ENCODE measurements at places on chromosomes 3 and 15. TPM values are rescaled to one million over a fixed set of nuclear protein-coding genes. Genes with fewer than 3 reads are reported as not detected.
A peak's percentile ranks its signal among the peaks of the same experiment; 100 is the strongest.

- no peak for DNase-seq
These were observed 34.9 kb downstream of the AMOTL2 start for GRCh38 chr3:134339331-134339730.

DNA sequence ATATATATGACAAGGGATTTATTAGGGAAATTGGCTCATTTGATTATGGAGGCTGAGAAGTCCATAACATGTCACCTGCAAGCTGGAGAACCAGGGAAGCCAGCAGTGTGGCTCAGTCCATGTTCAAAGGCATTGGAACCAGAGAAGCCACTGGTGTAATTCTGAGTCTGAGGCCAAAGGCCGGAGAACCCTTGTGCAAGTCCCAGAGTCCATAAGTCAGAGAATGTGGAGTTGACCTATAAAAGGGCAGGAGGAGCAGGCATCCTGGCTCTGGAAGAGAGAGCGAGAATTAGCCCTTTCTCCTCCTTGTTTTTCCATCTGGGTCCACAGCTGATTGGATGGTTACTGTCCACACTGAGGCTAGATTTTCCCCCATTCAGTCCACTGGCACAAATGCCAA is 319.8 kb downstream of the IGSF11 start:
- no peak for DNase-seq

DNA sequence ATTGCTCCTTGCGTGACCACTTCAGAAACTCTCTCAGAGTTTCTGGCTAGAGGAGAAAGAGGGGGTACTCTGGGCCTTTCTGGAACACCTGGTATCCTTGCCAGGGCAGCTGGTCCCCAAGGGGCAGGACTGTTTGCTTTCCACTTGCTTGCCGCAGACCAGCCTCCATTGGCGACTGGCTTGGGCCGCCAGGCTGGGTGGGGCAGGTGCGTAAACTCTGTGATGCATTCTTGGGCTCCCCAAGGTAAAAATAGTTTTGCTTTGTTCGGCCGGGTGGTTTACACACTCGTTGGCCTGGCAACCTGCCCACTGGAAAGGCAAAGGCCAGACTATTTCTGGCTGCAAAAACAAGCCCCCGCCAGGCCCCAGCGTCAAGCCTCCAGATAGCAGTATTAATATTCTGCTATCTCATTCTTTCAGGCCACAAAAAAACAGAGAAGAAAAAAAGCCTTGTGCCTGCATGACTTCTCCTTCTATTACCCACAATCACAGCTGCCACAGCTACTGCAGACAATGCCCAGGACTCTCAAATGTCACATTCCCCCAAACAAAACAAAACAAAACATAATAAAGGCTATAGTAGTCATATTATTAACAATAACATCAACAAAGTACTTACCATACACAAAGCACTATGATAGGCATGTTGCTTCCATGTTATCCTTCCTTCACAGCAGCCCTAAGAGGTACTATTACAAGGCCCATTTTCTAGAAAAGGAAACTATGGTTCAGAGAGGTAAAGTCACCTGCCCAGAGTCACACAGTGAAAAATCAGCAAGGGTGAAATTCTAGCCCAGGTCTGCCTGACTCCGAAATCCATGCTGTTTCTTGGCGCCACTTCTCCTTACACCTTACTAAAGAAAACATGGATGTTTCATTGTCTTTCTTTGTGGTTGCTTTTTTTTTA is 14.0 kb upstream of the SSUH2 start:
- DNase-seq, result no peak

- DNase-seq, result no peak
These were observed 843 bp upstream of the CD47 start for GRCh38 chr3:108091498-108092250.

GRCh38 chr3:23422517-23422851 is 219.4 kb downstream of the UBE2E2 start:
- no peak for DNase-seq

DNA sequence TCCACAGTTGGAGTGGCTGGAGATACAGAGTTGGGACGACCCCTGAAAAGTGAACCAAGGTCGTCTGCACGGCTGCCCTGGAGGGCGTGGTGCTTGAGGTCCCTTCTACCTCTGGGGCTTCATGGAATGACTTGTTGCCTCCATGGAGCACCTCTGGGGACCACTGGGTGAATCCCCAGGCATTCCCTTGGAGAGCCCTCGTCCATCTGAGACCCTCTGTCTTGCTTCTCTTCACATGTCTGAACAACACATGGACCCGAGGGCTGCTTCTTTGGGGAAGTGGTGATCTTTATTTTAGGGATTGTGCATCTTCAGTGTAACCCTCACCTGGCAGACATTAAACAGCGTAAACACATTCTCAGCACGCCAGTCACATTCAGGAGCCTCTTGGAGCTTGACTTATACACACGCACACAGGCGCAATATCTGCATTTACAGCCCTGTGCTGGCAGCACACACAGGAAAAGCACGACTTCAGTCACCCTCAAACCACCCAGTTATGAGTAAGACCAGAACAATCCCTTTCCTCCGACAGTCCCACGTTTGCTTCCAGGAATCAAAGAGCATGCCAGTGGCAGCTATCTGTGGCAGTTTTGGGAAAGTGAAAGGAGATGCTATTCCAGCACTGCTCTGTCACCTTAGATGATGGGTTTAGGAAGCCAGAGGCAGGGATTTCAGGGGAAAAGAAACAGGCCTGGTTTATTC is 12.6 kb downstream of the FAM107A start:
- no peak for DNase-seq

DNA sequence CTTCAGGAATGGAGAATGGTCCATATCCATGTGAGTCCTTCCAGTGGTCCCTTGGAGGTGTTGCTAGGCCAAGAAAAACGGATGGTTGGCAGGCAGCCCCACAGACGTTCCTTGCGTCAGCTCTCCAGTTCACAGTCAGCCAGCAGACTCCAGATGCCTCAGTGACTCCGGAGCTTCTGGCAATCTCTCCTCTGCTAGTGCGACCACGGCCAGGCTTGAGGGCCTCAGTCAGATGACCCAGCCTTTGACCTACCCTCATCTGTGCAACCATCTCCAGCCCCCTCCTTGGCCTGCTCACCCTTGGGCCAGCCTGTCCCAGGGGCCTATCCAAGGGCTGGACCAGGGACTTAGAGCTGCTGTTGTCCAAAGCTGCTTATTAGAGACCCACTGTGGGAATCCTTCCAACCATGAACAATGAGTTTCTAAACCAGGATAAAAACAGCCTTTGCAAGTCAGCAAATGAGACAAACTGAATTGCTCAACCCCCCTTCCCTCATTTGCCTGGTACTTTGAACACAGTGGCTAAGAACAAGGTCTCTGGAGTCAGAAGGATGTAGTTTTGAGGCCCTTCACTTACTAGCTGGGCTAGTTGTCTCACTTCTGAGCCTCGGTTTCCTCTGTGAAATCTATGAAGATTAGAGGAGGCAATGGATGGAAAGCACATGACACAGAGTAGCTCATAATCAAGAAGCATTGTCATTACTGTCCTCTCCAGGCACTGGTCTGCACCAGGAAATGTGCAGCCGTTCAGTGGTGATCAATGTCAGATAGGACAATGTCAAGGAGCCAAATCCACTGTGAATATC is 44.8 kb downstream of the ANP32A start:
- peak; percentile 47 for DNase-seq

GRCh38 chr3:77693147-77693546 is 653.2 kb downstream of the ROBO2 start:
- no peak for DNase-seq

- DNase-seq, result no peak
These were observed 28.7 kb upstream of the ARIH1 start for GRCh38 chr15:72445426-72445825.

BLM gene
- total RNA-seq, result 2.9 TPM

LNP1 gene
- 1.3 TPM for total RNA-seq

GOLGA6L7 gene
- not detected for total RNA-seq

ZBED2 gene
- not detected for total RNA-seq
